Tibial artery (tissue), 4 donors: ENCODE measurements at places on chromosomes 2 and 18.

DNA sequence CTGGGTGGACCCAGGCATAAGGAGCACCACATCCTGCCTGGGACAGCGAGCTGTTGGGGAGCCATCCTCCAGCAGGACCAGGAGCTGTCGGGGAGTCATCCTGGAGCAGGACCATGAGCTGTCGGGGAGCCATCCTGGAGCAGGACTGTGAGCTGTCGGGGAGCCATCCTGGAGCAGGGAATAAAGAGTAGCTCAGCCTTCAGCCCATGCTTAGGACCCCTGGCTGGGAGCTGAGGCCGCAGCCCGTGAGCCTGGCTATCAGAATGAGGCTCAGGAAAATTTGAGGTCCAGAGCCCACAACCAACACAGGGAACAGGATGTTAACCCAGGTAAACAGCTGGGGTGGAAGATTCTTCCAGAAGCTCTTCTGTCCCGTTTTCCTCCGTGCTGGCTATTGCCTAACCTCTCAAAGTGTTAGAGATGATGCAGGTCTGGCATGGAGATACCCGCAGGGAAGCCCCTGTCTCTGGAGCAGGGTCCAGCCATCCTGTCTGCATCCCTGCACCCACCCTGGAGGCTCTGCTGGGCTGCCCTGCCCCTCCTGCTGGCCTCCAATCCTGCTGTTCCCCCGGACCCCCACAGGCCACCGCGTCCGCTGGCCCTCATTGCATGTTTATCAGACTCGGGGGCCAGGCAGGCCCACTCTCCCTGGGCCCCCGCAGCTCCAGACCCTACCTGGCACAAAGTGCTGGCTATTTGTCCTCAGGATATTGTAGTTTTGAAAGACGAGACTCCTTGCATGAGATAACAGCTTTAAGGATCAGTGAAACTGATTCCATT, 243.5 kb upstream of the MYT1L start:
- H3K27ac ChIP-seq: no peak overlapping the region
- no peaks in the 10 kb centered on the region for H3K36me3 ChIP-seq
- H3K4me1 ChIP-seq: no peaks in the 10 kb centered on the region

GRCh38 chr2:242011516-242011915, 142.0 kb downstream of the RTP5 start:
- no peaks in the 10 kb centered on the region for H3K36me3 ChIP-seq
- DNase-seq: peak; percentile 40
- H3K4me3 ChIP-seq: no peak overlapping the region
- no peaks in the 10 kb centered on the region for H3K27me3 ChIP-seq

DNA sequence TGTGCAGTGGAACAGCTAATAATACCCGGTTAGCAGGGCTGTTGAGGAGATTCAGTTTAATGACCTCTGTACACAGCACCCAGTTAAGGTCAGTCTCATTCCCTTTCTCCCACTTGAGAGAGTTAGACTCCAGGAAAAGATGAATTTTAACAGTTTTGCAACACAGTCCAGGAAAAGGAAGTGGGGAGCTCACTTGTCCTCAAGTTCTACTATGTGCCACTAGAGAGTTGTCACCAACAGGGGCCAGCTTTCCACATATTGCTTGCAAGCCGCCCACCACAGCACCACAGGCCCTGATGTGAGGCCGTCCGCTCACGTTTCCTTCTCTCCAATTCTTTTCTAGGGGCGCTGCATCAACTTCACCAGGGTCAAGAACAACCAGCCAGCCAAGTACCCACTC, 142.1 kb downstream of the GFPT1 start:
- no peak overlapping the region for H3K4me3 ChIP-seq
- no peaks in the 10 kb centered on the region for H3K27me3 ChIP-seq
- no peak for DNase-seq
- no peak overlapping the region for H3K27ac ChIP-seq
- H3K36me3 ChIP-seq: peaks cover 30% of the 10 kb centered on the region

- H3K4me3 ChIP-seq: no peak overlapping the region
- no peak for DNase-seq
- H3K4me1 ChIP-seq: no peaks in the 10 kb centered on the region
- no peaks in the 10 kb centered on the region for H3K27me3 ChIP-seq
- no peaks in the 10 kb centered on the region for H3K36me3 ChIP-seq
Observed at GRCh38 chr2:217149087-217149660, 289.3 kb upstream of the TNP1 start.

DNA sequence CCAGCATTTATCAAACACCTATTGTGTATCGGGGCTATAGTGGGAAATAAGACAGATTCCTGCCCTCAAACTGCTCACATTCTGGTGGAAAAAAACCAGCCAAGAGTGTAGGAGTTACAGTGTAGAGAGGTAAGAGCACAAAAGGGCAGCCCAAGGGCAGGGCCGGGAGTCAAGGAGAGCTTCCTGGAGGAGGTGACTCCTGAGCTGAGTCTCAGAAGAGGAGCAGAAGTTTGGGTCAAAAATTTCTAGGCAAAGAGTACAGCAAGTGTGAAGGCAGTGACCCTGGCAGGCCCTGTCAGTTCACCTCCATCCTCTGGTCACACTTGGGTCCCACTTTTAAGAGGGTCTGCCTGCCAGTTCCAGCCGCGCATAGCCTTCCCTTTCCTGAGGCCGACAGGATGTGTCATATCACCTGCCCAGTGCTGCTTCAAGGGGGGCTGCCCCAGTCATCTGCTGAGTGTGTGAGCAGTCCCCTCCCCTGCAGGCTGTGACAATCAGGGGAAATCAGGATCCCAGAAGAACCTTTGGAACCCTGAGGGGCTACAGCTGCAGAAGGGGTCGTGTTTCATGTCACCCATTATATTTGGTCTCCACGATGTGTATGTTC, 118.4 kb downstream of the GLI2 start:
- H3K27ac ChIP-seq: no peak overlapping the region
- H3K36me3 ChIP-seq: no peaks in the 10 kb centered on the region
- no peaks in the 10 kb centered on the region for H3K4me1 ChIP-seq
- H3K4me3 ChIP-seq: no peak overlapping the region
- H3K27me3 ChIP-seq: no peaks in the 10 kb centered on the region
